ENCODE measurements at places on chromosomes 2 and 18. TPM values are rescaled to one million over a fixed set of nuclear protein-coding genes. Genes with fewer than 3 reads are reported as not detected.

The CD8B2 gene
- polyA plus RNA-seq = not detected

The SMYD1 gene
- polyA plus RNA-seq = not detected

- H3K4me3 ChIP-seq = no peak overlapping the region
- peak; percentile 79 for DNase-seq
- H3K27me3 ChIP-seq = no peaks in the 10 kb centered on the region
- no peaks in the 10 kb centered on the region for H3K36me3 ChIP-seq
Measured at GRCh38 chr2:69082430-69082997, 69.5 kb downstream of the ANTXR1 start.

The ESPNL gene
- polyA plus RNA-seq = not detected

The PTPRM gene
- 26.1 TPM for polyA plus RNA-seq

The SLC5A7 gene
- polyA plus RNA-seq = not detected

- H3K4me3 ChIP-seq = no peak overlapping the region
- H3K27me3 ChIP-seq = peaks cover 44% of the 10 kb centered on the region
- no peak overlapping the region for H3K27ac ChIP-seq
- H3K4me1 ChIP-seq = no peaks in the 10 kb centered on the region
- H3K36me3 ChIP-seq = no peaks in the 10 kb centered on the region
Measured at GRCh38 chr2:47566207-47566858, 163.4 kb downstream of the MSH2 start.

The PLEKHH2 gene
- polyA plus RNA-seq = 3.3 TPM

DNA sequence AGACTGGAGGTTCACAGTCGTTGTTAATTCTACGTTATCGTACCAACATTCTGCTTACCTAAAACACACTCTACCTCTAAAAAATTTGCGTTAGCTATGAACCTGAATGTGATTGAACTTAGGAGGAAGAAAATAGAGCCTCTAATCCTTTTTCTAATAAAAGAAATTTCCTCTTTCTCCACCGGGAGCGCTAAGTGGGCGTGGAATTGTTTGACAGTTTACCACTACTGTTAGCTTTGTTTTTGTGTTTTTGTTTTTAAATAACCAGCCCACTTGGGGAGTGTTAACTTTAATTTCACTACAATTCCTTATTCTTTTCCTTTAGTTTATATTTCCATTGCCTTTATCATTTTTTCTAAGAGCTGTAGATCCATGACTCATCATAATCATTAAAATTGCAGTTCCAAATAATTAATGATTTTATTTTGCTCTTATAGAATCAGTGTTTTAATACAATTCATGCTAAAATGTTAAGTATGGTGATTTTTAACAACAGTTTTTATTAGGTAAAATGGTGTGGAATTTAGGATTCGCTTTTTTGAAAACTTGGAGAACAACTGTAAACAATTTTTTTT lies 55.0 kb upstream of the ITM2C start:
- no peak overlapping the region for H3K27ac ChIP-seq
- no peak for DNase-seq
- no peaks in the 10 kb centered on the region for H3K27me3 ChIP-seq
- no peak overlapping the region for H3K4me3 ChIP-seq
- H3K36me3 ChIP-seq = no peaks in the 10 kb centered on the region

The MPPE1 gene
- 45.5 TPM for polyA plus RNA-seq

DNA sequence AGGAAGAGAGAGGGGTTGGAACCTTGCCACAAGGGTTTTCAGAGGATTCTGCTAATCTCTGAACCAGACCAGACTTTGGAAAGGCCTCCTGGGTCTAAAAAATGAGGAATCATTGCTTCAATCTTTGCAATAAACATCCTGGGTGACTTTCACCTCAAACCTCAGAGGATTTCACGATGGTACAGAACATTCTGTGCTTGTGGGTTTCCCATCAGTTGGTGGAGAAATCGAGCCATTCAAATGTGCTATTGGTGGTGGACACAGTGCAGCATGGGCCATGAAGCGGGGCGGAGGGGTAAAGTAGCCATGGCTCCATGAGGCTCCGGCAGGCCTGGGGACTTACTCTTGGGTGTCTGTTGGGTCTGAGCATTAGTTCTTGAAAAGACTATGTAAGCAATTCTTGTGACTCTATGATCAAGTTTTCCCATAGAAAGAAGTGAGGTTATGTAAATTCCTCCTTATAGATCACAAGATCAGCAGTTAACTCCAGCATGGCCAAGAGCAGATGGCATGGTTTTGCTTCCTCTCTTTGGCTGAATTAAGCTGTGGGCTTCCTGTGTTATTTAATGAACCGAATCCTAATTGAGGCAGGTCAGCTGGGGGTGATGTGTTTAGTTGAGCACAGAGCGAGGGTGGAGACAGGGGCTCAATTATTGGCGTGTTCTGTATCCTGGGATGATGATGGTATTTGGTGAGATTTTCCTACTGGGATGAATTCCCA lies 1.9 kb upstream of the IL1R2 start:
- DNase-seq = peak; percentile 45
- no peaks in the 10 kb centered on the region for H3K36me3 ChIP-seq
- no peaks in the 10 kb centered on the region for H3K27me3 ChIP-seq
- H3K4me1 ChIP-seq = peaks cover 16% of the 10 kb centered on the region
- no peak overlapping the region for H3K4me3 ChIP-seq

DNA sequence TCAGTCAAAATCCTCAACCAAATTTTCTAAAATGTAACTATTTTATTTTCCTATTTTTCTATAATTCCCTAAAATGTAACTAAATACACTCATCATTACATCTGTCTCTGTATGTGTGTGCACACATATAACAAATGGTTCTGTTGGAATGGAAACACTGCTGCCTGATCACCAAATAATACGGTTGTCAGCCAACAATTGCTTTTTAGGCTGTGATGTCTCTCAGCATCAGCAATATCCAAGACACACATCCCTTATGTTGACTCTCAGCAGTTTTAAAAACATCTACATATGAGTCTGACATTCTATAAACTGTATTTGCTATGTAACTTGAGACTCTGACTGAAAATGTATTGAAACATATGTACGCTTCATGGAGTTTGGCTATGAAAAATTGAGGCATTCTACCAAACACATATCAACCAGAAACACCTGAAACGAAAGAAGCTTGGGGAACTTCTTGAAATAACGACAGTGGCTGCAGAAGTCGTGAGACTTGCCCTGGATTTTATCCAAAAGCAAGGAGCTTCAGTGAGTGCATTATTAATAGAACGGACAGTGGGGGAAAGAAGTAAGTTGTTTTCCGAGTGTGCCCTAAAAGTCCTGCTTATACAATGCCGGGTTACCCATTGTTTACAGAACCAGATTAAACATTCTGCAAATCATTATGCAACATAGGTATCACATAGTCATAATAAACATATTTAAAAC lies 110.2 kb upstream of the ITGB6 start:
- H3K36me3 ChIP-seq = no peaks in the 10 kb centered on the region
- no peak overlapping the region for H3K4me3 ChIP-seq
- no peaks in the 10 kb centered on the region for H3K27me3 ChIP-seq
- H3K27ac ChIP-seq = no peak overlapping the region
- DNase-seq = no peak
- H3K4me1 ChIP-seq = peaks cover 9% of the 10 kb centered on the region

The CAVIN2 gene
- polyA plus RNA-seq = 2.7 TPM

DNA sequence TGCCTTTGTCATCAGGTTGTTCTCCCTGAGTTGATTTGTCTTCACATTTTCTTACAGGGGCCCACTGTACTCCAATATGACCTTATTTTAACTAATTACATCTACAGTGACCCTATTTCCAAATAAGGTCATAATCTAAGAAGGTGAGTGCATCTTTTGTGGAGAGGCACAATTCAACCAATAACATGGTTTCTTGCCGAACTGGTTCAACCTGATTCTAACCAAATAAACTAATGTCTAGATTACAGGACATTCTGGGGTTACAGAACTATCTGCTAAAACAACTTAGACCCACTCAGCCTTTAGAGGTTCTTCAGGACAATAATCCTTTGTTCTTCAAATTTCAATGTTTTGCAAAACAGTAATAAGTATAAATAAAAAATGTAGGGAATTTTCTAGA lies 496.5 kb upstream of the SOX11 start:
- no peak for DNase-seq
- no peak overlapping the region for H3K4me3 ChIP-seq
- H3K27ac ChIP-seq = no peak overlapping the region
- no peaks in the 10 kb centered on the region for H3K27me3 ChIP-seq
- H3K36me3 ChIP-seq = no peaks in the 10 kb centered on the region

DNA sequence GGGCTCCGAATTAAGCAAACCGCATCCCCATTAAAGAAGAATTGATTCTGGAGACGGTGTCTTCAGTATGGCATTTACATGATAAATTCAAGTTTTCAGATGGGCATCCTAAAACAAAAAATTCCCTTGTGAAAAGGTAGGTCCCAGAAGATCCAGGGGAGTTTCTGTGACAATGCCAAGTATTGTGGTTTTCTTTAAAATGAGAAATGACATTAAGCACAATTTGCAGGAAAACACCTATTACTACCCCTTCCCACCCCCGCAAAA lies 689 bp upstream of the YWHAQ start:
- no peak for DNase-seq
- H3K4me1 ChIP-seq = peaks cover 39% of the 10 kb centered on the region
- H3K36me3 ChIP-seq = no peaks in the 10 kb centered on the region
- peak overlapping the region; percentile 47 for H3K27ac ChIP-seq
- H3K27me3 ChIP-seq = no peaks in the 10 kb centered on the region
- peak overlapping the region; percentile 9 for H3K4me3 ChIP-seq

GRCh38 chr2:79275197-79275596 lies 115.6 kb upstream of the REG3A start:
- no peak overlapping the region for H3K4me3 ChIP-seq
- no peaks in the 10 kb centered on the region for H3K27me3 ChIP-seq
- no peak overlapping the region for H3K27ac ChIP-seq
- no peak for DNase-seq

GRCh38 chr2:216299588-216299987 lies 72.7 kb downstream of the MARCHF4 start:
- no peak overlapping the region for H3K4me3 ChIP-seq
- no peaks in the 10 kb centered on the region for H3K27me3 ChIP-seq

- H3K27me3 ChIP-seq = no peaks in the 10 kb centered on the region
- peaks cover 15% of the 10 kb centered on the region for H3K4me1 ChIP-seq
- H3K4me3 ChIP-seq = no peak overlapping the region
- H3K36me3 ChIP-seq = no peaks in the 10 kb centered on the region
- peak; percentile 52 for DNase-seq
Measured at GRCh38 chr2:25347205-25347815, 5.6 kb upstream of the DNMT3A start.

DNA sequence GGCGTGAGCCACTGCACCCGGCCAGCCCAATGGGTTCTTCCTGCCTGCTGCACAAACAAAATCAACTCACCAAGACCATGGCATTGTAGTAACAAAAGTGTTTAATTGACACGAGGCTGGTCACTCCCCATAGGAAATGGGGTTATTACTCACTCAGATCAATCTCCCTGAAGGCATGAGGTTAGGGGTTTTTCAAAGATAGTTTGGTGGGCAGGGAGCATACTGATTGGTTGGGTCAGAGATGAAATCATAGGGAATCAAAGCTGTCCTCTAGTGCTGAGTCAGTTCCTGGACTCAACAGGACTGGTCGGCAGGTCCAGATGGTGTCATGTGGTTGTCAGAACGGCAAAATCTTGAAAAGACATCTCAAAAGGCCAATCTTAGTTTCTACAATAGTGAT lies 122.1 kb downstream of the TMEM17 start:
- no peaks in the 10 kb centered on the region for H3K27me3 ChIP-seq
- H3K27ac ChIP-seq = no peak overlapping the region
- H3K4me3 ChIP-seq = no peak overlapping the region
- H3K36me3 ChIP-seq = no peaks in the 10 kb centered on the region
- no peaks in the 10 kb centered on the region for H3K4me1 ChIP-seq
- no peak for DNase-seq

DNA sequence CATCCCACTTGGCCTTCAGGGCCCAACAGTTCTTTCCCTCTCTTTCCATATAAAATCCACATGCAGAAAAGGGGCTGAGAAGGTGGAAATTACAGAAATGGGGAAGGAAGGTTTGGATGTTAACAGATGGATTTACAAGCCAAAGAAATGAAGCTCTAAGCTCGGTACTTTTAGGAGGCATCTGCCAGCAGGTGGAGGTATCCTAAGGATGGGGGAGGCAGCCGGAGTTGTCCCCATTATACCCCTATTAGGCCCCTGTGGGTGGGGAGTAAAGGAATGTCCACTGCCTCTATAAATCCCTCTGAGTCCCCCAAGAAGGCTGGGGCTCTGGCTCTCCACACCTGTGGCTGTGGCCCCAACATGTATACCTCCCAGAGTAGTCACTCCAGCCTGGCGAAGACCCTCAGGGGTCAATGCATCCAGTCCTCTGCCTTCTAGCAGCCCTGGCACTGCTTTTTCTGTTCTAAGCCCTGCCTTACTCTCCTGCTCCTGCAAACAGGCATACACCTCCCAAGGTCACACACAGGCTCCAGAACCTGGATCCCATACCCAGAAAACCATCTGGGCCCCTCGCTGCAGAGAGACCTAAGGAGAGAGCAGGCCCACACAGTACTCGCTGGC lies 1.2 kb downstream of the FBXO41 start:
- H3K27ac ChIP-seq = no peak overlapping the region
- peaks cover 28% of the 10 kb centered on the region for H3K27me3 ChIP-seq
- no peaks in the 10 kb centered on the region for H3K36me3 ChIP-seq

DNA sequence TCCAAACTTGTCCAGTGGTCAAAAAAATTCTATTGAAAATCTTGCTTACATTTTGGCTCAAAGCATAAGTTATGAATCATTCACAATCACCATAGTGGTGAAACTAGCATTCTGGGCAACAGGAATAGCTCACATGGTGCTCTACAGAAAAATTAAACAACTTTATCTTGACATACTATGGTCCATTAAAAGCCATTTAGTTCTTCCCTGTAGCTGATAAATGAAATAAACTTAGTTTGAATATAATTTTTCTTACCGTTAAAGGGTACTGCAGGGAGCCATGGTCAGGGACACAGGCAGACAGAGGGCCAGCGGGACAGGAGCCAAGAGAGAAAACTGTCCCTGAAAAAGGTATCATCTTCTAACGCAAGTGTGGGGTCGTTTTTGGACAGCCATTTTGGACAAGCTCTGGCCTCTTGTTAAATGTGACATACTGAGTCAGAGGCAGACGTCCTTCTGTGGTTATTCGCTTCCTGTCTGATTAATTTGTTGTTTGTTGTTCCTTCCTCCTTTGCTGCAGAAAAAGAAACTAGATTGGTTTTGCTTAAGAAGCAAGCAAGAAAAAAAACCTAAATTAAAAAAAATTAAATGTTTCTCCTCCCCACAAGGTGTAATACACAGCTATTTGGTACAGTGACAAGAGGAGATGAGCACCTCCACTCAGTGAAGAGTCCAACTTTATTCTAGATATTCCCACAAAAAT lies at the start of gene WIPF1:
WIPF1 (minus strand) TSS at position 460 of the 703 bp plus-strand sequence. CDS start 12,231 bp downstream, outside the sequence.
- H3K27me3 ChIP-seq = no peaks in the 10 kb centered on the region
- no peaks in the 10 kb centered on the region for H3K4me1 ChIP-seq
- H3K4me3 ChIP-seq = no peak within 1 kb of the TSS
- no peak for DNase-seq

The METTL21A gene
- 27.2 TPM for polyA plus RNA-seq

The POTEF gene
- polyA plus RNA-seq = 12.9 TPM

DNA sequence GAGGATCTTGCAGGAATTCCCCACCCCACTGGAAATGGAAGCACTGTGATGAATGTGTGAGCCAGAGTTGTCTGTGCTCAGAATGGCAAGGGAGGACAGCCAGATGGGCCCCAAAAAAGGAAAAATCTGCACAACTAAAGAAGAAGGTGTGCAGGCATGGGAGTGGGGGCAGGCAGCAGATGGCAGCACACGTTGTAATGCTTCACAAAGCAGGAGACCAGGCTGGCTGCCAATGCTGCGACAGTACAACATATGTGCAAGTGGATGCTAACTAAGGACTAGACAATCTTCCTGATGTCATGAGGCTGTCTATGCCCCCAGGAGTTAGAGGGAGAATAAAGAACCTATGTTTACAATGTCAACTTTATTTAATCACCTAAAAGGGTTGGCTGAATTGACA lies 27.2 kb downstream of the ST6GAL2 start:
- no peaks in the 10 kb centered on the region for H3K4me1 ChIP-seq
- H3K27ac ChIP-seq = no peak overlapping the region
- H3K4me3 ChIP-seq = no peak overlapping the region
- DNase-seq = no peak

All from hepatocyte (in vitro differentiated cells).